ENCODE measurements at places on chromosomes 4 and X.

GRCh38 chrX:77415161-77415560, 32.0 kb upstream of the FGF16 start:
- no peak for DNase-seq

DNA sequence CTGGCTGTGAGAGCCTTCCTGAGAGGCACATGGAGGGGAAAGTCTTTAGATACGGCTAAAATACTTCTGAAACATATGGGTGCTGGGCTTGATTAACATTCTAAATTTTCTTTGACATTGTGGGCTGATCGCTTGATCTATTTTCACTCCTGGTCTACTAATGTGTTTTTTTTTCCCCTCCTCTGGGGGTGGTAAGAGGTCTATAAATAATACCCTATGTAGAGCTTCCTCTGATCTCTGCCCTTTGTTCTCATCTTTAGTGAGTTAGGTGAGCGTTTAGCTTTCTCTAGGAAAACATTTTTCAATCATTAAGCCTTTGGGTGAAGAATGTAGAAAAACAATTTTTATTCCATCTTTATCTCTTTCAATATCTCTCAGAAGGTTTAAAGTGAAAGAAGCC, 9.8 kb downstream of the SLC4A4 start:
- DNase-seq, result no peak

DNA sequence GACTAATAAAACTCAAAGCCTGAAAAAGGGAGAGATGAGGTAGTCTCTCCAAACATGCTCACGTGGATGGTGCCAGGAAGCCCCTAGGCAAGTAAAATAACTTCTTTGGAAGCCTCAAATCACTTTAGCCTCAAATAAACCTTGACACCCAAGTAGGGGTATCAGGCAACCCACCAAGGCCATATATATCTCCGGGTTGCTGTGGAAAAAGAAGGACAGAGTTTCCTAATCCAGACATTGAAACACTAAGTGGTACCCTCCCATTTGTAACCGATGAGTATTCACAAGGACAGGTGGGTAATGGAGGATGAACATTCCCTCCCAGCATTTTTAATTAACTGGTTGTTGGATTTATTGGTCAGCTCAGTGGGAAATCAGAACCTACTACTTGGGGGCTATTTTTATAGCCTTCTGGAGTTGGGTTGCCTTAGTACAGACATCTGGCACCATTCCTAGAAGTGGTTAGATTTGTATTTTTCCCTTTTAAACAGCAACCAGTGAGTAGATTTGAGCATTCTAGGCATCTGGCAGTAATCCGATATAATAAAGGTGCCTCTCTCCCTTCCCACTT, 87.7 kb downstream of the GPC3 start:
- no peak for DNase-seq

DNA sequence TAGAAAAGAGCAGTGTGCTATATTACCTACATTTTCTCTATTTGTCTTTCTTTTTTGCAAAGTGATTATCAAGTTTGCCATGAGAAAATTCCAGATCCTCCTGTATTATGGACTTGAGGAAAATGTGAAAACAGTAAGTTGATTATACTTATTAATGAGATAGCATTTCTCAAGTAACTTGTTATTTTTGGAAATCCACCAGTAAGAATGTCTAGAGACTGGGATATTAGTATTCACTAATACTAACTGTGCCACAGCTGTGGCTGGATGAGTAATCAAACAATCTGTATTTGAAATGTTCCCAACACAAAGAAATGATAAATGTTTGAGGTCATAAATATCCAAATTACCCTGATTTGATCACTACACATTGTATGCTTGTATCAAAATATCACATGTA, 147.0 kb upstream of the CTSO start:
- no peak for DNase-seq

GRCh38 chr4:174658246-174658645, 136.0 kb upstream of the HPGD start:
- no peak for DNase-seq

DNA sequence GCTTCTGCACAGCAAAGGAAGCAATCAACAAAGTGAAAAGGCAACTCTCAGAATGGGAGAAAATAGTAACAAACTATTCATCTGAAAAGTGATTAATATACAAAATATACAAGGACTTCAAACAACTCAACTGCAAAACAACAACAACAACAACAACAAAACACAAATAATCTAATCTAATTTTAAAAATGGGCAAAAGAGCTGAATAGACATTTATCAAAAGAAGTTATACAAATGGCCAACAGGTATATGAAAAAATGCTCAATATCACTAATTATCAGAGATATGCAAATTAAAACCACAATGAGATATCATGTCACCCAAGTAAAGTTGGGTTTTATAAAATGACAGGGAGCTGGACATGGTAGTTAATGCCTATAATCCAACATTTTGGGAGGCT, 602.8 kb upstream of the DIAPH2 start:
- no peak for DNase-seq

GRCh38 chr4:17029964-17030363, 131.5 kb upstream of the LDB2 start:
- DNase-seq, result no peak

DNA sequence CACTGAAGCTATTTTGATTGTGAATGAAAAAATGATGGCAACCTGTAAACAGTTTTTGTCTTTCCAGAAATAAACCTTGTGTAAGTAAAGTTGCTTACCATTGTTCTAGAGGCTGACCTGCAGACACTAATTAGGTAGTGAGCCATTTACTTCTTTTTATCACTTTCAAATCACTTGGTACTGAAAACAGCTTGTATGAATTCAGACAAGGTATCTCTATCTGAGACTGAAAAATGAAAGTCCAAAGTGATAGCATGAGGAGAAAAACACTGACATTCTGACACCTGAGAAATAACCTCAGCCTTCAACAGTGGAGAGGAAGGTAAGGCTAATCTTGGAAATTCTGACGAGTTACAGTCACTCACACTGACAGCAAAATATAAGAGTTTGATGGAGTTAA, 238.8 kb downstream of the GPC3 start:
- no peak for DNase-seq

- no peak for DNase-seq
These were observed 13.0 kb downstream of the KLF3 start for GRCh38 chr4:38676986-38677385.

GRCh38 chr4:7761312-7761711, 178.3 kb downstream of the AFAP1 start:
- DNase-seq, result no peak

- DNase-seq, result peak; percentile 11
These were observed 17.1 kb upstream of the GPRIN3 start for GRCh38 chr4:89324671-89325070.

GRCh38 chr4:148053298-148054003, 321.6 kb downstream of the ARHGAP10 start:
- DNase-seq, result no peak

DNA sequence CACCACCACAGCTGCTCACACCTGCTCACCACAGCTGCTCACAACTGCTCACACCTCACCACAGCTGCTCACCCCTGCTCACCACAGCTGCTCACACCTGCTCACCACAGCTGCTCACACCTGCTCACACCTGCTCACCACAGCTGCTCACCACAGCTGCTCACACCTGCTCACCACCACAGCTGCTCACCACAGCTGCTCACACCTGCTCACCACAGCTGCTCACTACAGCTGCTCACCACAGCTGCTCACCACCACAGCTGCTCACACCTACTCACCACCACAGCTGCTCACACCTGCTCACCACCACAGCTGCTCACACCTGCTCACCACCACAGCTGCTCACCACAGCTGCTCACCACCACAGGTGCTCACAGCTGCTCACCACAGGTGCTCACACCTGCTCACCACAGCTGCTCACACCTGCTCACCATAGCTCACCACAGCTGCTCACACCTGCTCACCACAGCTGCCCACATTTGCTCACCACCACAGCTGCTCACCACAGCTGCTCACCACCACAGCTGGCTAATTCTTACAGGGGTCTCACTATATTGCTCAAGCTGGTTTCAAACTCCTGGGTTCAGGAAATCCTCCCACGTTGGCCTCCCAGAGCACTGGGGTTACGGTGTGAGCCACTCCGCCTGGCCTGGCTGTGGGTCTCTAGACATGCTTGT, 30.4 kb upstream of the CPLX1 start:
- DNase-seq, result no peak

GRCh38 chrX:101803451-101803850, 128.4 kb downstream of the ZMAT1 start:
- no peak for DNase-seq

DNA sequence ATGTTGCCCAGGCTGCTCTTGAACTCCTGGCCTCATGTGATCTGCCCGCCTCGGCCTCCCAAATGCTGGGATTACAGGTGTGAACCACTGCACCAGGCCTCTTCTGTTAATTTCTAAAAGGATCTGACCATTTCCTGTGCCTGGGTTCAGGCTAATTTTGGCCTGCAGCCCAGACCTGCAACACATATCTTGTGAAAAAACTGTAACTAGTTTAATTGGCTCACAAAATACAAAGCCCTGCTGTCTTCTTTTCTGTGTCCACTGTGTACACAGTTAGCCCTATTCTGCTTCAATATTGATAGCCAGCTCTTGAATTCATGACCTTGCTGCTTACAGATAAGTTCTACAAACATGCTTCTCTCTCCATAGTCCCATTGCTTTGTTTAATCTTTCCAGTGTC, 753.5 kb downstream of the PDHA2 start:
- DNase-seq, result no peak

DNA sequence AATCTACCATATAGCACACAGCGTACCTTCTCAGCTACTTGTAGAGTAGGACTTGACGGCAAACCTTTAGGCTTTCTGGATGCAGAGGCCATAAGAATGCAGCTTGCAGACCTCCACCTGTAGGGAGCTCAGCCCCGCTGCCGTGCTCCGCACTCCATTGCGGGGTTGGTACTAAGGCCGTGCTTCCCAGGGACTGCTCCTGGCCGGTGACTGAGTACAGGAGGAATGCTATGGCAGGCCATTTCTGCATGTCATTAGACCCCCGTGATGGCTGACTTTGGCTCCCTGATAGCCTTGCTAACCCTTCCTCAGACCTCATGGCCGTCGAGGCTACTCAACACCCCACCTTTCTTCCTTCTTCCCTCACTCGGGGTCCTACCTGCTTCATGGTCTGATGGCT, 26.4 kb downstream of the TIGD2 start:
- DNase-seq, result no peak

- no peak for DNase-seq
These were observed 25.4 kb downstream of the FGFBP1 start for GRCh38 chr4:15912961-15913630.

DNA sequence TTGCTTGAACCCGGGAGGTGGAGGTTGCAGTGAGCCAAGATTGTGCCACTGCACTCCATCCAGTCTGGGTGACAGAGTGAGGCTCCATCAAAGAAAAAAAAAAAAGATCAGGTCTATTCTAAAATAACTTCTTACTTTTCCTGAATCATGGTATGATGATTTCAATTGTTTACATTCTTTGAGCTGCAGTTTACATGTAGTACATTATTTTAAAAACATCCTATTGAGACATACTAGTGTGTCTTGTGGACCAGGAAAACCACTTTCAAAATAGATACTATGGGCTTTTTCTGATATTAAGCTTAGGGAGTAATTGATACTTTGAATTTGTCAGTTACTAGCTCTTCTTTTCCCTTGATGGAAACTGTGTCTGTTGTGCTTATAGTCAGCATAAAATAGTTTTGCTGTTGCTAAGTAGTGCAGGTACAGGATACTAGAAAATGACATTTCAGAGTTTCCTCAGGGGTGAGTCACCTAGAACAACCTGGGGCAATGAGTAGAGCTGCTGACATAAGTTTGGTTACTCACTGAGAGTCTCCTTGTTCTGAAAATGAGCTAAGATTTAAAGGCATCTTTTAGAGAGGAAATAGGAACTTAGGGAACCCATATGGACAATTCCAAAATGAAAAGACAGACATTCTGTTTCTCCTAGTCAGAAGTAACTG, 53.2 kb upstream of the C4orf54 start:
- DNase-seq, result no peak

DNA sequence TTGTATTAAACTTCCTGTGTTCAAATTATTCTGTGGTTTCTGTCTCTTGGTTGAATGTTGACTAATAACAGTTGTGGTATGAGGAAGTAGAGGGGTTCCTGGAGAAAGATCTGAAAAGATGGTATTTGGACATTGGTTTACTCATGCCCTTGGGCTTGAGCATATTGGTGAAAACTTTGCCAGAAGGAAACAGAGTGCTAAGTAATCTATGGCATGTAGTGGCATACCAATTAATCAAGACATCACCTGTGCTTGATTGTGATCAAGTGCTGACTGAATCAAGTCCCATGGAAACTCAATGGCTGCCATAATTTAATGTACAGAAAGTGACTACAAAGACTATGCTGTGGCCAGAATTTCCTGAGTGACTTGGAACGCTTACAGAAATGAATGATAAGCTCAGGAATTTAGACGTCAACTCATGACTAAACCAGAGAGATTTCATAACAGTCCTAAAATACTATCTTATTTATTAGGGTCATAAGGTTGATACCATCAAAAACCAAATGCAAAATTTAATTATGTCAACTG, 2062.9 kb downstream of the ARAP2 start:
- no peak for DNase-seq

- DNase-seq, result no peak
These were observed 129.4 kb upstream of the ARSJ start for GRCh38 chr4:114108869-114109268.

- no peak for DNase-seq
These were observed 63.4 kb downstream of the NUDT10 start for GRCh38 chrX:51395810-51396728.

GRCh38 chr4:165517216-165517615, 138.4 kb downstream of the CPE start:
- no peak for DNase-seq

DNA sequence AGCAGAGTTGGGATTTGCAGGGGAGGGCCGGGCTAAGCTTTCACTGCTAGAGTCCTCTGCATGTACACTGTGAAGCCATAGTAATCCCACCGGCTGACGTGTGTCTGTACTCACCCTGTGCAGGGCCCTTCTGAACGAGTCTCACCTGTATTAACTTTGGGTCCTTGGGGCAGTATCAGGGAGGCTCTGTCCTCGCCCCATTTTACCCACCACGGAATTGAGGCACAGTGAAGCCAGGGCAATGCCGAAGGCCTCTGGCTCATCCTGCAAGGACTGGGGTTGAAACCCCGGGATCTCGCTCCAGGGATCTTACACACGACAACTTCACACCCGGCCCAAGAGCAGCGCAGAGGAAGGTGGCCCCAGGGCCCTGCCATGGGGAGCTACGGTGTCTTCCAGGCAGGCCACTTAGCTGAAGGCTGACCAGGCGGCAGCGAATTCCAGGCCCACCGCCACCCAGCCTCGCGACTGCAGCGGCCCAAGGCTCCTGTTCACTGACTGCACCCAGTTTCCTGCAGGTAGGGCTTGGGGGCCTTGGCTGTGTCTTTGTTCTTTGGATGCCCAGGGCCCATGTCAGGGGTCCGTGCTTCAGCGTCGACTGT, 75.5 kb upstream of the ADRA2C start:
- DNase-seq, result no peak

GRCh38 chr4:42150653-42151567, 1.5 kb downstream of the BEND4 start:
- no peak for DNase-seq

All from SIG-M5 (cell line).